ENCODE measurements at places on chromosomes 16 and 17.
A peak's percentile ranks its signal among the peaks of the same experiment; 100 is the strongest.

GRCh38 chr17:61393904-61394629 lies 5.6 kb upstream of the TBX2 start:
- DNase-seq, result no peak

GRCh38 chr16:56966093-56966475 lies 4.3 kb downstream of the CETP start:
- no peak for DNase-seq

DNA sequence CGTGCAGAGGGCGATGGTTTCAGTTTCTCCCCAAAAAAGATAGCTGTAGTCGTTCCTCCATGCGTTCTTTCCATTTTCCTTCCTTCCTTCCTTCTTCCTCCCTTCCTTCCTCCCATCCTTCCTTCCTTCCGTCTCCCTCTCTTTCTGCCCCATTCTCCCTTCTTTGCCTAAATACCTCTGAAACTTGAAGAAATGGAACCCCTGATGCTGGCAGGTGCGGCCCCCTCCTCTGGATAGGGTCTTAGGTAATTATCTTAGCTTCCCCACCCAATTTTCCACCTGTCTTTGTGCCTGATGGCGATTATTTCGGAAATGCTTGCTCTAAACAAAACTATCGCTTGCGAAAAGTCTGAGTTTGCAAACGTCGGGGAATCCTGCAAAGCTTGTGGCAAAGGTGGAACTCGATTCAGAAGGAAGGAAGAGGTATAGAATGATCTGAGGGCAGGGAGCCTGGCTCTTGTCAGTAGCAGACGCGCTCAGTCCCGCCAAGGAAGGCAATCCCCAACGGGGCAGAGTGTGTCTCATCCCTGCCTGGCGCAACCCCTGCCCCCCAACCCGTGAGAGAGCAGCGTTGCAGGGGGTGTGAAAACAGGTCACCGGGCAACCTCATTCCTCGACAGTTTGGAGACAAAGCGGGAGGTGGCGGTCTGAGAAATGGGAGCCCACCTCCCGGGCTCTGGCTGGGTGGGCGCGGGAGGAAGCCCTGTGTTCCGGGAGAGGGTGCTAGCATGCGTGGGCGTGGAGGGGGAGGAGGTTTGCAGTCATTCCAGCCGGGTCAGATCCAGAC lies 2.9 kb upstream of the CBX8 start:
- DNase-seq, result no peak

- DNase-seq, result no peak
These were observed 6.4 kb upstream of the MYO1C start for GRCh38 chr17:1498869-1499268.

- no peak for DNase-seq
These were observed 5.5 kb downstream of the SOX8 start for GRCh38 chr16:986925-987582.

- DNase-seq, result no peak
These were observed 303.7 kb upstream of the PMFBP1 start for GRCh38 chr16:72475688-72476087.

DNA sequence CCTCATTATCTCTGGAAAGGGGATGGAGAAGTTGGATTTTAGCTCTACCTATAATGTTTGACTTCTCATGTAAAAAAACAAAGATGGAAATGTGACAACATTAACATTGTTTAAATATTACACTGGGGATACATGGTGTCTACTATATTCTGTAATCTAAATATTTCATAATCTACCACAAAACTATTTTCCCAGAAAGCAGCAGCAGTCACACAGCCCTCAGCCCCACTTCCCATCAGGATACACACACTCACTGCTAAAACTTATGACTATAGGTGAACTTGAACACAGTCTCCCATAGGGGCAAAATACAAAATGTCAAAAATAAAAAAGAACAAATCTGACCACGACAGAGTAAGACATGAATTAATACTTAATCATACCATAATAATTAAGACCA lies 95.7 kb downstream of the KANSL1 start:
- DNase-seq, result no peak

DNA sequence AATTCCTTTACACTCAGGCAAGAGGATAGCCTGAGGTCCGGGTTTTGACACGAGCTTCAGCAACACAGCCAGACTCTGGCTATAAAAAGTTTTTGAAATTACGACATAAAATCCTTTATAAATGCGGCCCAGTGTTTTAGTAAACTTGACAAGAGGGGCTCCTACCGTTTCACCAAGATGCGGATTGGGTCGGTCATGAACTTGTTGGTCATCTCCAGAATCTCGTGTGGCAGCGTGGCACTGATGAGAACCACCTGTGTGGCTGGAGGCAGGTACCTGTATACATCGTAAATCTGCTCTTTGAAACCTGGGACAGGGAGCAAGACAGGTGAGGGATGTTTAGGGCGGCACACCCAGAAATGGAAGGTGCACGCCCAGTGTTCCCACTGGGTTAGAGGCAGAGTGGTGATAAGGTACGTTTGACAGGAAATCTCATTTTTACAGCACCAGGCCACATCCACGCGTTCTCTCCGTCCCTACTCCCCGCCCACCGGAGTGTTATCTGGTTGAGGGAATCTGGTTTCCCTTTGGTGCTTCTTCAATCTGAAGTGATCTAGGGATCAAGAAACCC lies 8.0 kb downstream of the EIF4A3 start:
- no peak for DNase-seq

DNA sequence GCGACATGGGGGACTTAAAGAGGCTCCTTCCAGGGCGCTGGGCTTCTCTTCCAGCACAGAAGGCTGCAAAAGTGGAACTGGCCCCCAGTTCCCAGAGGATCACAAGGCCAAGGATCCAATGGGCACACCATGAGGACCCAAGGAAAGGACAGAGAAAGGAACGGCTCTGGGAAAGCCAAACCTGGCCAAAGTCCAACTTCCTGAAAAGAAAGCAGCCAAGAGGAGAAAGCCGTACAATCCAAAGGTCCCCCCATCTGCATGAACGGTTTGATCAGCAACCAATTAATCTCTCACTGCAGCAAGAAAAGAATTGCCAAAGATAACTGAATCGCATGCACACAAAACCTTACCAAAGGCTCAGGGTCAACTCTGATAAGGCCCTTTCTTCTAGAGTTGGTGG lies 19.8 kb upstream of the ICAM2 start:
- no peak for DNase-seq

DNA sequence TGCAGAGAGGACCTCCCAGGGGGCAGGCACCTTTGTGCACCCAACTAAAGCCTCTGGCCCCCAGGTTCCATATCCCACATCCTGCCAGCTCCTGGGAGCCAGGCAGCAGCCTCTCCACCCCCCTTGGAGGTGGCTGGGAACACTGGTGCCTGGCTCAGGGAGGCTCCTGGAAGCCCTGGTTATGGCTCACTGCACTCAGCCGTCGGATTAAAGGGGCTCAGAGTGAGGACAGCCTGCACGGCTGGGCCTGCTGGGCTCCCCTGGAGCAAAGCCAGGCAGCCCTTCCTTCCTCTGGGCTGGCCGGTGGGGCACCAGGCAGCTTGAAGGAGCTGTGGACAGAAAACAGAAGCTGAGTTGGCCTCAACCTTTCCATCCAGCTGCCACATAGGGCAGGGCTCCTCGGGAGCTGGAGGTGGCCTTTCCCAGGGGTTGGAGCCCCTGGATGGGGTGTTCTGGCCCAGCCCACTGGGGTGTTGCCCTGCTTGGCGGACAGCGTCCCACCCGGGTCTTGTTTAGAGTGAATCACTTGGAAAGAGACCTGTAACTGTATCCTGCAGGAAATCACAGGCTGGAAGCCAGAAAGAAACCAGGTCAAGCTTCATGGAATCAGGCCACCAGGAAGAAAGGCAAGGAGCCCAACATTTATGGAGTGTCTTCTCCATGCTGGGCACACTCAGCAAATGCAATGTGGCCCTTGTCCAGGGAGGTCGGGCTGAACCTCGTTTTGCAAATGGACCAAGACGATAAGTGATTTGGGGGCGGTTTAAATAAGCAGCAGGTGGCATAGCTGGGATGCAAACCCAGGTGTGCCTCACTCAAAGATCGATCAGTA lies 253.3 kb downstream of the SOX9 start:
- no peak for DNase-seq

- DNase-seq, result no peak
These were observed 36.0 kb downstream of the STAT5B start for GRCh38 chr17:42240201-42240600.

GRCh38 chr17:80812362-80813088 lies 179.1 kb upstream of the CHMP6 start:
- DNase-seq, result no peak

DNA sequence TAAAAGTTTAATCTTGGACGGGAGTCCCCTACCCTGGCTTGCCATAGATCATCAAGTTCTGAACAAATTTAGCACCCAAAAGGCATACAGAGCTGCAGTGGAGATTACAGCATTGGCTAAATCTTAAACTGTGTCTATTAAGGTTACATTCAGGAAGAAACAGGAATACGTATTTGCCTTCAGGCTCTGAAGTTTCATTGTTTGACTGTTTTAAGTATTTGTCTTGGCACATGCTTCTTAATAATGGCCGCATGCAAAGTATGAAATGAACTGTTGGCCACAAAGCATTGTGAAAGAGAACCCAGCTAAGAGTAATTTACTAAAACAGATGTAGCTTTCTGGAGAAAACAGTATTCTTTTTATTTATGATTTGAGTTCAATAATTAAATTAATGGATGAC lies 63.9 kb upstream of the CNEP1R1 start:
- peak; percentile 11 for DNase-seq

DNA sequence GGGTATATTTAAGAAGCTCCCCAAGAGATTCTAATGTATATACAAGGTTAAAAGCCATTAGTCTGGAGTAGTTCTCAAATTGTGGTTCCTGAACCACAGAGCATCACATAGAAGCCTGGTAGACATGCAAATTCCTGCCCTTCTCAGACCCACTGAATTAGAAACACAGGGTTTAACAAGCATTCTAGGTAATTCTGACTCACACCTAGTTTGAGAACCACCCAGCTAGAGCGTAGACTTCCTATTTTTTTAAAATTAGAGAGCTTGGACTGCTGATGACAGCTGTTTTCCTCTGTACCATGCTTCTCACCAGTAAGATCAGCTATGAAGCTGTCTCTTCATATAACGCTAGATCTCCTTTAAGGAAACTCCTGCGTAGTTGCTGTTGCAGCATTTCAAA lies 50.6 kb downstream of the HS3ST3B1 start:
- no peak for DNase-seq

GRCh38 chr17:51767287-51767686 lies 391.2 kb downstream of the CA10 start:
- DNase-seq, result no peak

- DNase-seq, result no peak
These were observed 8.4 kb downstream of the C16orf86 start for GRCh38 chr16:67674851-67675578.

- no peak for DNase-seq
These were observed 28.9 kb downstream of the CACNG5 start for GRCh38 chr17:66863820-66864219.

DNA sequence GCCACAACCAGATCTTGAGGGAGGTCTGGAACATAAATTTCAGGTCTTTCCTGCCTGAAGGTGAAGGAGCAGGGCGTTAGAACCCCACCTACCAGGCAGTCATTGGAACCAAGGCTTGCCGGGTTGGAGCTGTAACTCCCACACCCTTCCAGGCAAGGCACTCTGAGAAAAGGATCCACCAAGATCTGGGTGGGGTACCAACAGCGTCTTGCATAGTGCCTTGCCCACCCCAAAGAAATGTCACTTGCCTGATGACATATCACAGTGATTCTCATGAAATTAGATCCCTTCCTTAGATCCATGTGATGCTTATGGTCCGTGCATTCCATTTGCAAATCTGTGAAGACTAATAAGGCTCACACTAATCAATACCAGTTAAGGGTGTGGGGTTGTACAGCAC lies 201.3 kb downstream of the KATNIP start:
- no peak for DNase-seq

DNA sequence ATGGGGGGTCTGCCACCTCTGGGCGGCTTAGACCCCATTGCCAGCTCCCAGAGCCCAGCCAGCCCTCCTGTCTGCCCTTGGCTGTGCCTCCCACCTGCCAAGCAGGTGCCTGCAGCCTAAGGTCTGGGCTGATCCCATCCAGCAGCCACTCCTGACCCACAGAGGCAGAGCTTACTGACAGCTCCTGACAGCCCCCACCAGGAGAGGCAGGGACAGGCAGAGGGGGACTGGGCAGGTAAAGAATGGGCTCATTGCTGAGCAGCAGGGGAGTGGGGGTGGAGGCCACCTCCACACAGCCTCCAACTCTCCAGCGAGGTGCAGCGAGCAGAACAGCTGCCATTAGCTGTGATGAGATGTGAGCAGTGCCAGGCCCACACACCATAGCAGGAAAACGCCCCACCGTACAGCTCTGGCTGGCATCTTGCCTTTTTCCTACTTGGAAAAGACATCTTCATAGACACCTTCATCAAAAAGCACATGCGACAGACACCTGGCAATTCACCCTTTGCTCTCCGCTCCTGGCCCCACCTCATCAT lies 164.4 kb downstream of the C16orf78 start:
- DNase-seq, result no peak

- peak; percentile 79 for DNase-seq
These were observed at the start of gene GH2 for GRCh38 chr17:63881935-63882601. TSS of gene GH2 (minus strand) at chr17:63881944. CDS start at chr17:63881801, 143 bp downstream.

GRCh38 chr17:1870592-1870991 lies 40.8 kb downstream of the RPA1 start:
- no peak for DNase-seq

DNA sequence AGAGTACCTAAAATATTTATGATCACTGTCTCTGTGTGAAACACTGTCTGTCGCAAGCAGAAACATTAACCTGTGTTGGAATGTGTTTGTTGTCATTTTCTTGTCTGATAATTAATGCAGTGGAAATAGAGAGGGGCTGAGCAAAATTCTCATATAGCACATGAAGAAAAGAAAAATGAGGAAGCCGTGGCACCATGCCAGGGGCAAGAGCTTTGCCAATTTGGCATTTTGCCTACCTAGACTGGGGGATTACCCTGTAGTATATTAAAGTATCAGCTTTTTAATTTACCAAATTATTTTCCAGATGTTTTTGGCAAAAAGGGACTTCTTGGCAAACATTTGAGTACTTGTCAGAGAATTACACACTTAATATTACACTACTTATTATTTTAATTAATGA lies 1326.6 kb upstream of the GOT2 start:
- DNase-seq, result no peak

DNA sequence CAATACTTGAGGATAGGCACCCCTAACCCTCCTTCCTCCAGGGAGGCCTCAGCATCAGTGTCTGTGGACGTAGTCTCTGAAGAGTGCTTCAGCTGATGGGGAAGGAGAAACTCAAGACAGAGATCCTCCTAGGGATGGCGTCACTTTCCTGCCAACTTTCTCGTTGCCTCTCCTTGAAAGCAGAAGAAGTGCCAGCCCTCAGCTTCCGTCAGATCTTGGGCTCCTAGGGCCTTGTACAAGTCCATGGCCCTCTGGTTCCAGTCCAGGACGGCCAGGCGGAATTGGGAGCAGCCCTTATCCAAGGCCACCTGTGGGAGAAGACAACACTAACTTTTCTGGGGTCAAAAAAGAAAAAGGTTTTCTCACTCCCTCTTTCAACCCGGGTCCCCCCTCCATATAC lies 1.3 kb downstream of the SAT2 start:
- no peak for DNase-seq

DNA sequence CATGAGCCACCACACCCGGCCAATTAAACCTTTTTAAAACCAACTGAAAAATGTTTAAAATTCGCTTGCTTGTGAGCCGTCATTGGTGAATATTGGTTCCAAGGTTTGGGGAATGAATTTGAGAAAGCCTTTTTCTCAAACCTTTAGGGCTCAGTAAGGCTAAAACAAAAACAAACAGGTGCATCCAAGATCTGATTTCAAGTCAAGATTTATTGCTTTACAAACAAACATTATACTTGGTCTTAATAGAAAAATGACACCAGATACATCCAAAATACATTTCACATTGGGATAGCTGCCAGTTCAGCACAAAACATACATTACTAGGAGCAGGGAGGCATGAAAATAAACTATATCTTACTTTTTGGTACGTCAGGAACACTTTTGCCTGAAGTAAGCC lies 5.4 kb downstream of the C17orf58 start:
- DNase-seq, result no peak

- DNase-seq, result no peak
These were observed 300.6 kb downstream of the SEC14L1 start for GRCh38 chr17:77441130-77441920.

All from RWPE1 (cell line).